ENCODE measurements at places on chromosomes 2 and 18. TPM values are rescaled to one million over a fixed set of nuclear protein-coding genes. Genes with fewer than 3 reads are reported as not detected.

The ROCK2 gene
- 61.4 TPM for total RNA-seq

The AQP12B gene
- not detected for total RNA-seq

The ALLC gene
- total RNA-seq: 5.7 TPM

The PDE11A gene
- total RNA-seq: not detected

The CYP26B1 gene
- total RNA-seq: 36.6 TPM

The YWHAQ gene
- 180 TPM for total RNA-seq

The SERPINB5 gene
- total RNA-seq: not detected

The ALPI gene
- not detected for total RNA-seq

The GTF2A1L gene
- total RNA-seq: 9.9 TPM

GRCh38 chr2:36780231-36780839, 83.8 kb downstream of the VIT start:
- peak; percentile 49 for DNase-seq

DNA sequence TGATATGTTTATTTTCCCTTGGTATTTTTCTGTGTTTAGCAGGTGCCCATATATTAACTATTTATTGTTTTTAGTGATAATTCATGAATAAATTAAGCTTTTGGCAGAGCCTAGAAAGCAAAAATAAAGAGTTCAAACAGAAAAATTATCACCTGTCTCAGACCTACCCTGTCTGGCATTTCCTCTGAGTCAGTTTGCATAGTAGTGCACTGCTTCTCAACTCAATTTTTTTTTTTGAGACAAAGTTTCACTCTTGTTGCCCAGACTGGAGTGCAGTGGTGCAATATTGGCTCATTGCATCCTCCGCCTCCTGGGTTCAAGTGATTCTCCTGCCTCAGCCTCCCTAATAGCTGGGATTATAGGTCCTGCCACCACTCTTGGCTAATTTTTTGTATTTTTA, 793.9 kb downstream of the SUCLG1 start:
- DNase-seq: no peak

DNA sequence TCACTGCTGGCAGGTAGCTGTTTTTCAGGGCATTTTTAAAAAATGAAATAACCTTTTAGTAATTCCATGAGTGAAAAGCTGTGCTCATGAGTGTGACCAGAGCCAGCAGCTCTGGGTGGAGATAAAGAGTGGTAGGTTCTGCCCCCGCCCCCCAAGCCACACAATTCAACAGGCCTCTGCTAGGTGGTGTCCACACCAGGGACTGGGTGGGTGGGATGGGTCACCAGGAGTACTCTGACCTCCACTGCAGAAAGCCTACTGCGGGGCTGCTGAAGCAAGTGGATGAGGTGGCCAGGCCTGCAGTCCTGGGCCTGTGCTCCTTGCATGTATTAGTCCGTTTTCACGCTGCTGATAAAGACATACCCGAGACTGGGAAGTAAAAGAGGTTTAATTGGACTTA, 15.3 kb downstream of the PARD6G start:
- no peak for DNase-seq

DNA sequence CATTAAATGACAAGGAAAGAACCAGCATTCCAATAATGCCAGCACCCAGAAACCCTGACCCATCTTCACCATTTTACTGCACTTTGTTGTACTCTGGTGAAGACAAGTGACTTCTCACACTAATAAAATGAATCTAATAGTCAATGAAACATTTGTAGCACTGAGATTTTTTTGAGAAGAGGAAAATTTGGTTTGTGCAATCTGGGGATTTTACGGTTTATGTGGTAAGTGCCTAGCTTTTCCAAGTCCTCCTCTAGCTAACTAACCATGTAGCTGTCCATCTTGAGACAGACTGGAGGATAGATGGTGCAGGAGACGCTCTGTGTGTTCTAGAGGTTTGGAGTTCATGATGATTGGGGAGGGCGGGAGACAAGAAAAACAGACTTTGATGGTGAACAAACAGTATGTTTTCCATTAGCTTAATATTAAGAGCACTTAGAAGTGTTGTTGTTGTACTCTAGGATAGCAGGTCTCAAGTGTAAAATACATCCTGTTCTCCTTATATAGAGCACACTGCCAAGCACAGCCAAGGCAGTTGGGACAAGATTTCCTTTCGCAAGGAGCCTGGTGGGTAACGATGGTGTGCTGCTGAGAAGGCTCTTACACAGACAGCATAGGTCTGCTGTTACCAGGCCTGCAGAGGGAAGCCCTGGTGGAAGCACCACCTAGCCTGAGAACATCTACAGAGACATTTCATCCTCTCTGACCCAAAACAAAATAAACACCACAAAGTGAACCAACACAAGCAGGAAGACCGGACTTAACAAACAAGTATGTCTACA, 83.7 kb downstream of the BCL11A start:
- DNase-seq: no peak

GRCh38 chr2:82124629-82125028, 1820.1 kb upstream of the LRRTM1 start:
- DNase-seq: no peak

DNA sequence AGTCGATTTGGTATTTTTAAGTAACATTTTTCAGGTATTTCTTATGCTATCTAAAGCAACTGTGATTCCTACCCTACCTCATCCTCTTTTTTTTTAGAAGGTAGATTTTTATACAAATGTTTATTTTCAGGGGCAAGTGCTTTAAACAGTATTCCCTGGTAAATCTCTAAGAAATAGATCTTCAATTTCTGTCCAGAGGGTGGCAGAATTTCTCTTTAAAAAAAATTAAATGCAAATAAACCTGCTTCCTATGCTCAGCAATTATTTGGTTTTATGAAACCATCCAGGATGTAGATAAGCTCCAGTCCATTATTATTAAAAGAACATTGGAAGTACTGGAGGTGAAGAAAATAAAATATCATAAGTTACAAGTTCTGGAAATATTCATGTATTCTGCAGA, 191.9 kb downstream of the MYO3B start:
- DNase-seq: no peak

- DNase-seq: no peak
Observed at GRCh38 chr2:182668671-182669070, 47.4 kb upstream of the DNAJC10 start.

- no peak for DNase-seq
Observed at GRCh38 chr18:61308795-61309393, 24.3 kb upstream of the CDH20 start.

- DNase-seq: no peak
Observed at GRCh38 chr2:136801661-136802060, 36.3 kb downstream of the THSD7B start.

GRCh38 chr2:46717344-46718121, 198.1 kb downstream of the MCFD2 start:
- DNase-seq: no peak

DNA sequence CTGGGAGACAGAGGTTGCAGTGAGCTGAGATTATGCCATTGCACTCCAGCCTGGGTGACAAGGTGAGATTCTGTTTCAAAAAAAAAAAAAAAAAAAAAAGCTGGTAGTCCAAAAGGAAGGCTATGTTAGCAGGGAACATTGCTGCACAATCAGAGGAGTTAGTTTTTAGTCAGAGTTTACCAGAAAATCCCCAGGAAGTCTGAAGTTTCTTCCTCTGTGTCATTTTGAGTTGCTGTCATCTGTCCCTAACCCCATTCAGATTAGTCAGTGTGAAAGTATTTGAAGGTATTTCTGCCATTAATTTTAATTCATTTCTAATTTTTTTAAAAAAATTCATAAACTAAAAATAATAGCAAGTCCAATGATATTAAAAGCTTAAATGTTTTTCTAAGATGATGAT, 33.5 kb upstream of the CERS6 start:
- no peak for DNase-seq

DNA sequence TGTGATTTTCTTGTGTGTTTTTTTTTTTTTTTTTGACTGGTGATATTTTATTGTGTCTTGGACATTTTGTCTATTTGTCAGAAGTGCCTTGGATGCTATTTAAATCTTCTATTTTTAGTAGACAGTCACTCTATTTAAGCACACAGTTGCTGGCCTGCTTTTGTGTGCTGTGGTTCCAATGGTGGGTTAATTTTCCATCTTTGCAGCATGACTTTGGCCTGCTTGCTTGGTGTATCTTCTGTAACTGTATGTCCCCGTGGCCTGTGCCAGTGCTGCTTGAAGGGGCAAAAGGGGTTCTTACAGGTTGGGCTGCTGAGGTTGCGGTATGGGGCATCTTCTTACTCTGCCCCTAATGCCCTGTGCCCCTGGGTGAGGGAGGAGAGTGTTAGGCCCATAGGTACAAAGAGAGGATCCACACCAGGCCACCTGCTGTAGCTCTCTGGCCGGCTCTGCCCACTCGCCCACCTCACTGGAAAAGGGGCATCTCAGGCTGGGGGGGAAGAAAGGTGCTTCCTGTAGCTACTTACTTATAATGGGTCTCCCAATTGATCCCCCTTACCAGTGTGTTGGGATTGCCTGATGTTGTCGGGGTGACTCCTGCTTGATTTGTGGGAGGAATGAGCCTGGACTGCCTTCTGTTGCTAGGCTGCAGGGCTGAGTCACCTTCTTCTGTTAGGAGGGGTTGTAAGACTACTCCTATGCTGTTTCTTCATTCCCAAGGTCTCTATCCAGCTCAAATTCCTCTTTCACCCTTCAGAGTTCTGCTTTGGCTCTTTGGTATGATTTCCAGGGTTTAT, 490.0 kb upstream of the HS6ST1 start:
- no peak for DNase-seq

DNA sequence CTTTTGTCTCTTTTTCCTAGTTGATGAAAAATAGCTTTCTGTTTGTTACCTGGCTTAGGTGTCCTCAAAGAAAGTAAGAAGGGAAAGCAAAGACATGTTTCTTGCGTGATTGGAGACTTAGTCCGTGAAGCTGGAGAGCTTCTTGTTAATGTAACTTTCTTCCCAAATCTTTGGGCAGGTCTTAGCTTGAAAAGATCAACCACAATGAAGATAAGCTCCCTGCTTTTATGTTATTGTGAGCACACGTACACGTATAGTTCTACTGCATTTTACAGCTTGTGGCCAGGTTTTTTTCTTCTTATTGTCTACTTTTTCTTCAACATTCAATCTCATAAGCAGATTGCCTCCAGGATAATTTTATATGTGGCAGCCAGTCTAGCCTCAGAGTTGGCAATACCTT, 99.8 kb downstream of the DIS3L2 start:
- DNase-seq: no peak

DNA sequence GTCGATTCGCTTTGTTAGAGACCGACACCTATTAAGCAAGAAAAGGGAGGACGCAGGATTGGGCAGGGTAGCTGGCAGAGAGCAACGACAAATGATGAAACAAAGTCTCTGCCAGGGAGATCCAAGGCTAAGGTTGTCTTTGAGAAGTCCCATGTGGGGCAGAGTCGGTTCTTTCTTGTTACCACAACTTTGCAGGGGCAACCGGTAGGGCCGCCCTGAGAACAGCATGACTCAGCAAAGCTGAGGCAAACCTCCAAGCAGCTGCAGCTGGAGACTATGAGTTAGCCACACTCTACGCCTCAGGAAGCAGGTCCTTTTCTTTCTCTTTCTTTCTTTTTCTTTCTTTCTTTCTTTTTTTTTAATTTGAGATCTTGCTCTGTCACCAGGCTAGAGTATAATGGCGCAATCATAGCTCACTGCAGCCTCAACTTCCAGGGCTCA, 452.3 kb upstream of the ID2 start:
- peak; percentile 61 for DNase-seq

GRCh38 chr2:196200557-196200956, 29.2 kb upstream of the STK17B start:
- DNase-seq: no peak

DNA sequence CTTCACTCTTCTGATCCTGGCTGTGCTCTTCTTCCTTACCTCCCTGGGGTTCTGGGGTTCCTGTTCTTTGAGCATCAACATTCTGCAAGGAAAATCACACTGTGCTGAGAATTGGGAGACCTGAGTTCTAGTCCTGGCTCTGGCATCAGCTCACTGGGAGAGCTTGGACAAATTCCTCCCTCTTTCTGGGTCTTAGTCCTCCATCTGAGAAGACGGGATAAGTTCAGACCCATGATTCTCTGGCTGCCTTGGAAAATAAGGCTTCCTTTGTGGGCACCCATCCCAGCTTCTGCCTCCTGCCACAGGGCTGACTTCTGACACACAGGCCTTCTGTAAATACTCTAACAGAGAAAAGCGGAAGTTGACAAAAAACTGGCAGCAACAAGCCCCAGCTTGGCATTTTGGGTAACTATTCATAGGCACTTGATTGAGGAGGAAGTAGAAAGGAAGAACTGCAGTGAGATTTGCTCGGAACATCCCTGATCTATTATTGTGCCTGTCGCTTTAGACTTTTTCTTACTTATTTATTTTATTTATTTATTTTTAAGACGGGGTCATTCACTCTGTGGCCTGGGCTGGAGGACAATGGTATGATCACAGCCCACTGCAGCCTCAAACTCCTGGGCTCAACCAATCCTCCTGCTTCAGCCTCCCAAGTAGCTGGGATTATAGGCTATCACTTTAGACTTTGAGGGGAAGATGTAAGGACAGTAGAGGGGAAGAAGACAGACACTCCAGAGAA, 7.9 kb downstream of the PCBP1 start:
- DNase-seq: no peak

DNA sequence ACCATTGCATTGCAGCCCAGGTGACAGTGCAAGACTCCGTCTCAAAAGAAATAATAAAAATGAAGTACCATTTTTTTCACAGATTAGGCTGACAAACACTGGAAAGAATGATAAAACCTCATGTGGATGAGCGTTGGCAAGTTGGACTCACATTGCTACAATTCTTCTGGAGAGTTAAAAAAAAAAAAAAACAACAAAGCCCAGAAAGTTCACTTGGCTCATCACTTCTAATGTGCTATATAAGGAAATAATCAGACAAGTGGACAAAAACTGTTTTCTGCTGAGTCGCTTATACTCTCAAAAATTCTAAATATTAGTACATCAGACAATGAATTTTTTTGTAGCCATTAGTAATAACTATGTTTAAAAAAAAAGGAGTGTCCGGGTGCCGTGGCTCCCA, 38.4 kb downstream of the PKP4 start:
- DNase-seq: no peak

DNA sequence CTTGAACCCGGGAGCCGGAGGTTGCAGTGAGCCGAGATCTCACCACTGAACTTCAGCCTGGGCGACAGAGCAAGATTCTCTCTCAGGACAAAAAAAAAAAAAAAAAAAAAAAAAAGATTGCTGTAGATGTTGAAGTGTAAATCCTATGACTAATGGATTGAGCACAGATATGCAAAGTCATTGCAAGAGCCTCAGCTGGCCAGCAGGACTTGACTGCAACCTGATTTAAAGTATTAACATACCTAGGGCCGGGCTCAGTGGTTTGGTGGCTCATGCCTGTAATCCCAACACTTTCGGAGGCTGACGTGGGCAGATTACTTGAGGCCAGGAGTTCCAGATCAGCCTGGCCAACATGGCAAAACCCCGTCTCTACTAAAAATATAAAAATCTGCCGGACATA, 103.4 kb upstream of the MSH2 start:
- DNase-seq: no peak
